T-helper 1 cell (primary cell): ENCODE measurements at places on chromosomes 7 and 10.

GRCh38 chr10:73094986-73095480 is 1.6 kb downstream of the P4HA1 start:
- no peak for DNase-seq

- DNase-seq, result no peak
Measured at GRCh38 chr10:79130846-79131245, 62.1 kb downstream of the ZMIZ1 start.

- peak; percentile 17 for DNase-seq
Measured at GRCh38 chr7:158782761-158783401, 46.4 kb downstream of the ESYT2 start.

- no peak for DNase-seq
Measured at GRCh38 chr10:122264436-122264835, 6.7 kb upstream of the BTBD16 start.

DNA sequence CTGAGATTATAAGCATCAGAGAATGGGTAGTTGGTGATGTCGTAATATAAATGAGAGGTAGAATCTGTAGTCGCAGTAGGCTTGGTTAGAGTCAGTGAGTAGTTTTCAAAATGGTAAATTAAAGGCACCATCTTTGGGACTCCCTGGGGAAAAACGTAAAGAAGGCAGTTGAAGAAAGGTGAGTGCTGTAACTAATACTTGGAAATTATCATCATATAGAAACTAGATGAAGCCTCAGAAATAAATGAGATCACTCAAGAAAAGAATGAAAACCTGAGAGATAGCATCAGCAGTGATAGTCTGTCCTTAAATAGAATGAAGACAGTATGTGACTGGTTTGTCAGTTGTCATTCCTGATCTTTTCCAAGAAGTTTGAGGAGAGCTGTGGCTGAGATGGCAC is 23.8 kb downstream of the PALS2 start:
- no peak for DNase-seq

DNA sequence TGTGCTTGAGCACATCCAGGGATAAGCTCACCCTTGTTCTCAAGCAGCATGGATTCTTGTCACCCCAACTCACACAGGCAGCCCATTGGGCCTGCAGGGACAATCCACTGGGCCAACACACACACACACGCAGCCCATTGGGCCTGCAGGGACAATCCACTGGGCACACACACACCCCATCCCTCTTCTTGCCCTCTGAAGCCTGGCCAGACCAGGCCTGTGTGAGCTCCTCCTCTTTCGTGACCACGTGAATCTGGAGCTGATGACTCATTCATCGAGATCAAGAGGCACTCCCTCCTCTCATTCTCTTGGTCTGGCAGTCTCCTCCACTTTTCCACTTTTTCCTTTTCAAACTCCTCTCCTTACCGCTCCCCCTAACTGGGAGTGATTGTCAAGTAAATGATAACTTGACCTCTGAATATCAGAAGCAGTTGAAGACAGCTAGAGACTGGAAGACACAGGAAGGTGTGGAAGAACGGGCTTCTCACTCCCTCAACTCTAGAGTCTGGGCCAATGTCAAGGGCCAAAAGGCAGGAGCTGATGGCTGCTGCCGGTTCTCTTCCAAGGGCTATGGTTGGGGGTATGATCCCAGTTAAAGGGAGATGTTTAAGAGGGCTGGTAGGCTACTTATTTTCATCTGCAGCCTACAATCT is 89.7 kb downstream of the HIPK2 start:
- DNase-seq, result no peak

GRCh38 chr7:121796936-121797656 is 75.9 kb upstream of the PTPRZ1 start:
- DNase-seq, result no peak

GRCh38 chr7:79520543-79520942 is 67.1 kb upstream of the MAGI2 start:
- no peak for DNase-seq

DNA sequence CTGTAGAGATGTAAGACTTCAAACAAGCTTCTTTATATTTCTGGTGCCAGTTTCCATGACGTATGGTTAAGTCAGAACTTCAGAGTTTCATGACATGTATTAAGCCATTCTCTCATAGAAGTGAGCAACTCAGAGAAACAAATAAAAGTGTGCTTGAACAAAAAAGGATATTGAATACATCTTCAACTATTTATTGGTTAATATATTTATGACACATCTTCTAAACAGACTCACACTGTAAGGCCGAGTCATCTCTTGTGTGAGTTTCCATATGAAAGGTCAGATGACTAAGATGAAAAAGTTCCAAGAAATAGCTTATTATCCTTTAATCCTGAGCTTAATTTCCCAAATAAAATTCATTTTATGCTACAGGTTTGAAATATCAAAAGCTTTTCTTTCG is 105.5 kb upstream of the CSTF2T start:
- no peak for DNase-seq

- no peak for DNase-seq
Measured at GRCh38 chr10:54009672-54010071, 791.4 kb downstream of the PCDH15 start.

- DNase-seq, result no peak
Measured at GRCh38 chr10:80195046-80195574, 10.2 kb downstream of the ANXA11 start.

DNA sequence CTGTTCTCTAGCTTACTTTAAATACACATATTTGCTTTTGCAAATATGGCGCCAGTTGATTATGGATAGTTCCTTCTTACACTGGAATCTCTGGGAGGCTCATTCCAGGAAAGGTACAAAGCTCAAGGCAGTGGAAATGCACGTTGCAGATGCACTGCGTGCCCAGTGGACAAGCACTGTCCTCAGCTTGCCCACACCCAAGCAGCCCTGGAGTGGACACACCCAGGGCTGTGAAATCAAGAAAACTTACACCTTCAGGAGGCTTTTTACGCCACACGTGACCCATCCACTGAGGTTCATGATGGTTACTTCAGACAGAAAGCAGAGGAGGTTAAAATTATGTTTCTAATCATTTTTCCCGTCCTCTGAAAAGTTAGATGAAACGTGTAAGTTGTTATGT is 248.5 kb downstream of the VTI1A start:
- DNase-seq, result no peak

DNA sequence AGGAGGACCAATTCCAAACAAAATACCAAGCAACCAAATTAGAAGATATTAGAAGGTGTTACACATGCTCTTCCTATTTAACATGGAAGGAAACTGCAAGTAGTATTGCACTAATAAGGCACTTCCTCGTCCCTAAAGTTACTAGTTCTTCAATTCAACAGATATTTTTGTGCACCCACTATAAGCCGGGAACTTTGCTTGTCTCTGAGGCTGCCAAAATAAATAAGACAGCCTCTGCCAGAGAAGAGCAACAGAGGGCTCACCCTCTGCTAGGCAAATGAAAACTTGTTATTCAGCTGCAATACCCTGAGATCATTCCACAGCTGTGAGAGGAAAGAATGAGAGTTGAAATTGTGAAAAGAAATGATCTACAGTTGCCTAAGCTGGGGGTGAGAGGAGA is 37.4 kb upstream of the GSAP start:
- no peak for DNase-seq

DNA sequence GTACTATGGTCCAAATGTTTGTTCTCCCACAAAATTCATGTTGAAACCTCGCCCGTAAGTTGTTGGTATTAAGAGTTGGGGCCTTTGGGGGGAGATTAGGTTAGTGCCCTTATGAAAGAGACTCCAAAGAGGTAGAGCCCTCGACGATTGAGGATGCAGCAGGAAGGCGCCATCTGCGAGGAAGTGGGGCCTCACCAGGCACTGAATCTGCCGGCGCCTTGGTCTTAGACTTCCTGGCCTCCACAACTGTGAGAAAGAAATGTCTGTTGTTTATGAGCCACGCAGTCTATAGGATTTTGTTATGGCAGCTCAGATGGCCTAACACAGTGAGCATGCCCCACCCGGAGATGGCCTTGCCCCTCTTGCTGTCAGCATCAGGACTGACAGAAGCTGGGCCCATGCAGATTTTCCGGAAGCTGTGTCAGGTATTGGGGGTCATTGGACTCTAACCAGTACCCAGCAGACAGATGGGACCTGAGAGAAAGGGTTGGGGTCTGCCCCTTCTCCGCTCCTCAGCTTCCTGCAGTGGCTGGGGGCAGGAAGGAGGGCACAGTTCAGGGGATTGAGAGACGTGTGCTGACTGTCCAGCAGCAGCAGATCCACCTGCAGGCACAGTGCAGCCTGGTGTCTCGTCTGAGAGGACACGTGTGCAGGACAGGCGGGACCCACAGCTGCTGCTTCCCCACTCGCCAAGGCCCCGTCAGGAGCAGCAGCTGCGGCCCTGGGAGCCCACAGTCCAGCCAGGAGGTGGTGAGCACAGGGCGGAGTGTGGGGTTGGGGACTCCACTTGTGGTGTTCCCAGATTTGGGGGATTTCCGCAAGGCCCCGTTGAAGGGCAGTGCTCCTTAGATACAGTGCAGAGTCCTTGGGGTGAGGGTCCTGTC is 47.8 kb downstream of the MGMT start:
- no peak for DNase-seq

GRCh38 chr10:21184216-21184615 is 287.1 kb upstream of the NEBL start:
- no peak for DNase-seq

DNA sequence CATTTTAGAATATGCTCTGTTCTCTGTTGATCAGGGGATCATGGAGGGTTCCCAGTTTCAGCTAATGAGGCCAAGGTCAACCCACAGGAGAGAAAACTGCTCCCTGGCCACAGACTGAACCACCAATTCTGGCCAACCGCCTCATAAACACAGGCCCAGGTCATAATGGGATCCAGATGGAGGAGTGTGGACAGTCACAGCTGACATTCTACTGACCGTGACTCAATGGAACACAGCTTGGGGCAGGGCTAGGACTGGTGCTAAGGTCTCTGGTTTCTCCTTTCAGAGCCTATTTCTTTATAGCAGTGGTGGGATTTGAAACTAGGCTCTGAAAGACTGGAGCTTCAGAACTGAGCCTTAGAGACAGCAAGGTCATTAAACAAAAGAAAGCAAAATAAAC is 68.3 kb downstream of the HIPK2 start:
- no peak for DNase-seq

GRCh38 chr7:14841869-14842268 is 60.7 kb downstream of the DGKB start:
- no peak for DNase-seq

GRCh38 chr10:25280573-25280972 is 105.8 kb downstream of the GPR158 start:
- DNase-seq, result no peak

DNA sequence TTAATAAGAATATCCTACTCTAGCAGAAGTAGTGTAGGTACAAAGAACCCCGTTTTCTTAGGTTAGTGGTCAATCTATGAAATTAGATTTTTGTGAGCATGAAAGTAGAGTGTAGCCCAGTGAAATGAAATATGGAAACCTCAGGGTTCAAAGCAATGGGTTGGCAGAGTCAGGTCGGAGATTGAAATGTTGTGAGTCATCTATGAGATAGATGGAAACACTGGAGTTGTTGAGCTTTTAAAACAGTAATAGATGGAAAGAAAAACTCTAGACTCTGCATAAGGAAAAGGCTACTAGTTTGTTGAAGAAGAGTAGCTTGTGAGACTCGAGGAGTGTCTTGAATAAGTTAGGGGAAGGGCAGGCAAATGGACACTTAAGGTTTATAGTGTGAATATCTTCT is 251.9 kb downstream of the EXOC4 start:
- DNase-seq, result no peak

- DNase-seq, result no peak
Measured at GRCh38 chr10:43806831-43807640, 158.4 kb upstream of the ZNF32 start.

DNA sequence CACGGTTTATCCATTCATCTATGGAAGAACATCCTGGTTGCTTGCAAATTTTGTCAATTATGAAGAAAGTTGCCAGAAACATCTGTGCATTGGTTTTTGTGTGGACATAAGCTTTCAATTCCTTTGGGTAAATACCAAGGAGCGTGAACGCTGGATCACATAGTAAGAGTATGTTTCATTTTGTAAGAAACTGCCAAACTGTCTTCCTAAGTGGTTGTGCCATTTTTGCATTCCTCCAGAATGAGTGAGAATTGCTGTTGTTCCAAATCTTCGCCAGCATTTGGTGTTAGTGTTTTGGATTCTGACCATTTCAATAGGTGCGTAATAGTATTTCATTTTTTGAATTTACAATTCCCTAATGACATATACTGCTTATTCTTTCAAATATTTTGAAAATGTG is 155.3 kb upstream of the FRMD4A start:
- DNase-seq, result no peak

DNA sequence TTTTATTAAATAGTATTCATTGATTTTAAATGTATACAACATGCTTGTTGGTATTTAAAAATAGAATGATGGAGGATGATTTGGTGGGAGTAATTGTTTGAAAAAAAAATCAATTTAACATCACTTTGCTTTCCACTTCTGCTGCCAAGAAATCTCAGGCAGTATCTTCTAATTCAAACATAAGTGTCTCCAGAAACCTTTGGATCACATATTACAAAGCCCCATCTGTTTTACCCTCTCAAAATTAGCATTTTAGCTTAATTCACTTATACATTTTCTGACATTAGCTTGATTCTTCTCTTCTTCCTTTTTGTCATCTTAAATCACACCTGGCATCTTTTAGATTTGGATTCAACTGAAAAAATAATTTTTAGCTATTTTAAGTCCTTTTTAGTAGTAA is 72.9 kb upstream of the KMT2C start:
- DNase-seq, result no peak

- no peak for DNase-seq
Measured at GRCh38 chr7:27923642-27923980, 183.6 kb downstream of the TAX1BP1 start.

DNA sequence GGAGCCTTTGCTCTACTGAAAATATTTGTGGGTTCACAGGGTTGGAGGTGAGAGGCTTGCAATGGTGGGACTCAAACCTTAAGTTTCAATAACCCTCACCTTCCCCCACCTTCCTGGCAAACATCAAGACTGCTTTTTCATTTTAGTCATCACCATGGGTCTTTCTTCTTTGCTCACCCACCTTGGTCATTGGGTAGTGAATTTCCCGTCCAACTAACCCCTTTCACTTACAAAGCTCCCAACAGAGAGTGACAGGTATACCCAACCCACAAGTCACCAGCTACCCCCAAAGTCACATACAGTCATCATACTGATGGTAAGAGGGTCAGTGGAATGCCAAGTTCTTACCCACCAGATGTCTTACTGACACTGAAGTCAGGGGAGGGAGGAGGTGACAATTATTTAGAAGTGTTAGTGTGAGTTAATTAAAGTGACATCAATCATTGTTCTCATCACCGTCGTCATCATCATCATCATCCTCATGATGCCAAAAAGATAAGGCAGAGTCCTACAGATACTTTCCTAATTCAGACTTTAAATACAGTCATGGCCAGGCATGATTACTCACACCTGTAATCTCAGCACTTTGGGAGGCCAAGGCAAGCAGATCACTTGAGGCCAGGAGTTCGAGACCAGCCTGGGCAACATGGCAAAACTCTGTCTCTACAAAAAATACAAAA is 49.0 kb downstream of the PIK3AP1 start:
- DNase-seq, result no peak

- peak; percentile 50 for DNase-seq
Measured at GRCh38 chr10:71727105-71727737, 7.6 kb upstream of the C10orf105 start.

GRCh38 chr10:111129363-111129762 is 52.5 kb downstream of the ADRA2A start:
- DNase-seq, result no peak

GRCh38 chr10:31930023-31930751 is 1.6 kb upstream of the ARHGAP12 start:
- DNase-seq, result no peak
